GM10248 (cell line): ENCODE measurements at places on chromosomes 12 and 14.

DNA sequence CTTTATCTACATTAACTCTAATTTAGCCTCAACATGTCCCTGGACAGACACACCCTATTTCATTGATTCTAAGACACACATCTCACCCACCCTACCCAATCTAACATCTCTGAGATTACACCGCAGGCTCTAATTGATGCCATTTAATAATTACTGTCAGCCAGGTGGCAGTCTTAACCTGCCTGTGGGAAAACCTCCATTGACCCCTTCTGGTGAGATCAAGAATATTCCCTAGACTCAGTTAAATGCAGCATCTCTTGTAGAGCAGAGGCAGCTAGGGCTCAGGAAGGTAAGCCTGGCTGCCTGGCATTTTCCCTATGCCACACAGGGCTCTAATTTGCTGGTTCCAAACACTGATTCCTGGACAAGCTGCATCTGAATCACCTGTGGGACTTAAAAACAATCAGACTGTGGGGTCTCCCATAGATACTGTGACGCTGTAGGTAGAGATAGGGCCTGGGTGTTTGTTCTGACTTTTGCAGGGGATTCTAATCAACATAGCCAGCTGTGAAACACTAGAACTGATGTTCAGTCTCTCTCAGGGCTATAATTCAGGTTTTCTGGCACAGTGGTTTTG, 14.3 kb downstream of the MCRS1 start:
- peak; percentile 67 for DNase-seq

DNA sequence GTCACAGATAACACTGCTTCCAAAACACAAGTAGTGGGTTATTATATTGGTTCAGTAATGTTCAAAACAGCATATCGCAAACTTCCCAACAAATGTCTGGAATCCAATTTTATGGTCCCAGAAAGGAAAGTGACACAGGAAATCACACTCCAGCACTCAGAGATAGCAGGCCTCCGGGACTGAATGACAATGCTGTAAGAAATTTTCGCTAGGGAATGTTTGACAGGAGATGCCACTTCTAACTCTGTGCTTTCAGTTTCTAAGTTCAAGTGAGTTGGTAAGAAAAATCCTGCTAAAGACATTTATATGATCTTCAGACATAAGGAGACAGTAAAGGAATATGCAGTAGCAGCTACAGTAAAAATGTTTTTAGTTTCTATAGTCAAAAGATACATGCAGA, 93.2 kb downstream of the SLC2A13 start:
- DNase-seq: no peak

DNA sequence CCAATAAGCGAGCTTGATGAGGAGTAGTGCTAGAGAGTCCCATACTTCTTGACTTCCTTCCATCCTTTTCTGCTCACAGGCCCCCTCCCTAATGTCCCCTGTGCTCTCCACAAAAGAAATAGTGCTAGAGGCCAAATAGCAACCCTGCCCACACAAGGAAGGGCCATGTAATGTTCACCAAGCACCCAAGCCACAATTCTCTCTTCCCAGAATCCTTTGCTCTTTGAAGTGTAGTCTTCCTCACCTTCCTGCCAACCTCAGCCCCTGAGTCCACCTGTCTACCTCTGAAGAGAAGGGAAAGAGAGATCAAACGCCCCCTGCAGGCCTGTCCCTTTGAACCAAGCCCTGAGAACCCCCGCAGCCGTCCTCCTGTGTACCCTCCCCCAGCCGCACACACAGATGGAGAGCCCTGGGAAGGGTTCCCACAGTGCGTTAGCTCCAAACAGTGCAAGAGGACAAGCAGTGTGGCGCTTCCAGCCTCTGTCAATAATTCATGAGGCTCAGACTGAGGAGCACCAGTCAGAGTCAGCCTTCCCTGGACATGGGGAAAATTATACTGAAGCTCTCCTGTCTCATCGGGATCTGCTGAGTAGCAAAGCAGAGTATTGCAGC, 1.9 kb upstream of the DHRS4 start:
- no peak for DNase-seq

GRCh38 chr12:119804011-119804641, 73.0 kb downstream of the CIT start:
- no peak for DNase-seq

DNA sequence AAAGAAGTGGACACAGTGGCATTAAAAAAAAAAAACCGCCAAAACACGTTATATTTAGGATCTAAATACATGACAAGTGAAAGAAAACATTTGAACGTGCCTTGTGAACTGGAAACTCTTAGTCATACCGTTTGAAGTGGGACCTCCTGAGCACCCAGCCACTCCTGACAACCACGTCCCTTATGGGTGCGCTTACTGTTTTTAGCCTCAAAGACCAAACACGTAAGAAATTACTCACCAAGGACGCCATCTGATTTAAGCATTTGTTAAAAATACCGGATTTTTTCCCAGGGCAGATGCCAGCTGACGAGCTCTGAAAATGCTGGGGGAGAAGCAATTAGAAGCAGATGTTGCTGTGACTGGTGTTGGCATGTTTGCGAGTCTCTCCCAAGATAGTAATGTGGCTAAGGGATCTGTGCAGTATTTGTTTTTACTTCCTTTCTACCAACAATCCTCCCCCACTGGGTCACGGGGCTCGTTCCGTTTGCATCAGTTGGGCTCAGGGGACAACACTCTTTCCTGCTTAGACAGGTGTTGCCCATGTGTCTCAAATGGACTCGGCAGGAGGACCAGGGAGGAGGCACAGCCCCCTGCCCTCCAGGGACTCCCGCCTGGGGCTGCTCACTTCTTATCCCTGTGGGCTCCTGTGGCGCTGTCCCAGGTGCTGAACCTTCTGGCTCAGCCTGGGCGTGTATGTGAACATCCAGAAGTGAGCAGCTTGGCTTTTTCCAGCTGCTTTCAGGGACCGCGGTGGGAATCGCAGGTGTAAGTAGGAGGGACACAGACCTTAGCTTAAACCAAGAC, 101.0 kb downstream of the BEGAIN start:
- DNase-seq: peak; percentile 77

DNA sequence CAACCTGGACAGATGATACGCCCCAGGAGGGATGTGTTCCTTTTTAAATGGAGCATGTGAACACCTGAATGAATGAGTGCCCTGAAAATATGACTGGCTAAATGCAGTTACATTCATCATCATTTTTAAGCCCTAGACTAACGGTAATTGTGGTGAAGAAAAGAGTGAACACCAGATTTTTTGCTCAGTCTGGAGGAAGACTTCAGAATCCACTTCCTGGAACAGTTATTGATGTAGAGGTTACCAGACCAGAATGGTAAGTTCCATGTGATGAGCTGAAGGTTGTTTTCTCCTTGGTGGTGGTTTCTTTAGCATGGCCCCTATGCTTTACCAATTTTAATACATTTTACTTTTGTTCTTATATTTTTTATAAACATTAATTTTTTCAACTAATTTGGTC, 29.3 kb downstream of the PIWIL1 start:
- no peak for DNase-seq

DNA sequence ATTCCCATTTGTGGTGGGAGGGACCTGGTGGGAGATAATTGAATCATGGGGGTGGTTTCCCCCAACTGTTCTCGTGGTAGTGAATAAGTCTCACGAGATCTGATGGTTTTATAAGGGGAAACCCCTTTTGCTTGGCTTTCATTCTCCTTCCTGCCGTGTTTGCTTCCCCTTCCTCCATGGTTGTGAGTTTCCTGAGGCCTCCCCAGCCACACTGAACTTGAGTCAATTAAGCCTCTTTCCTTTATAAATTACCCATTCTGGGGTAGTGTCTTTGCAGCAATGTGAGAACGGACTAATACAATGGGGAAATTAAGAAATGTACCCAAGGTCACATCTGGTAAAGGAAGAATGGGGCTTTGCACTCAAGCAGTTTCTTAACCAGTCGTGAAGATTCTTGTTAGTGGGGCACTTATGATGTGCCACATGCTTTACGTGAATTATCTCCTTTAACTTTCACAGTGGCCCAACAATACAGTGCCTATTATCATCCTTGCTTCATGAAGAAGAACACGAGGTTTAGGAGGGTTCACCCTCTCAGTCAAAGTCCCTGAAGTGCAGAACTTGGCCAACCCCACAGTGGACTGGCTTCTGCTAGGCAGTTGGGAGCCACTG, 234.3 kb downstream of the EFCAB11 start:
- DNase-seq: no peak

DNA sequence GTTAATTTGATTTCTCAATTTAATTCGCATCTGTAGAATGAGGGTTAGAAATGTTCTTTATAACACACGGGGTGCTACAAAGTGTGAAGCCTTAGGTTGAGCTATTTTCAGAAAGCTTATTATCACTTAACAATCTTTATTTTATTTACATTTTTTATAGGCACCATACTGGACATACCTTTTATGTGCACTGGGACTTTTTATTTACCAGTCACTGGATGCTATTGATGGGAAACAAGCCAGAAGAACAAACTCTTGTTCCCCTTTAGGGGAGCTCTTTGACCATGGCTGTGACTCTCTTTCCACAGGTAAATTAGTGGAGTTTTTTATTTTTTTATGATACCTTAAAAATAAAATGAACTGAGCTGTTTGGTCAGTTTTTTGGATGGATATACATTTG, 16.5 kb downstream of the CHPT1 start:
- no peak for DNase-seq

- DNase-seq: no peak
Measured at GRCh38 chr12:109440851-109441490, 36.1 kb downstream of the KCTD10 start.

GRCh38 chr12:39873065-39873464, 232.8 kb downstream of the SLC2A13 start:
- no peak for DNase-seq

GRCh38 chr12:27635349-27635972, 60.8 kb upstream of the REP15 start:
- DNase-seq: peak; percentile 20

DNA sequence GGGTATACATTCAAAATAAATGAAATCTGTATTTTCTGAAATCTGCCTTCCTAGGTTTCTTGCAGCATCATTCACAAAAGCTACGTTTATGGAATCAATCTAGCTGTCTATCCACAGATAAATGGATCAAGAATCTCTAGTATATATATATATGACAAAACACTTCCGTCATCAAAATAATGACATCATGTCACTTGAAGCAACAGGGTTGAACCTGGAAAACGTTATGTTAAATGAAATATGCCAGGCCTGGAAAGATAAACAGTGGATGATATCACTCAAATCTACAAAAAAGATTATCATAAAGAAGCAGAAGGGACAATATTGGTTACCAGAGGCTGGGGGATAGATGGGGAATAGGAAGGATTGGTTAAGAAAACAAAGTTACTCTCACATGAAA, 28.6 kb downstream of the ASCL4 start:
- no peak for DNase-seq

DNA sequence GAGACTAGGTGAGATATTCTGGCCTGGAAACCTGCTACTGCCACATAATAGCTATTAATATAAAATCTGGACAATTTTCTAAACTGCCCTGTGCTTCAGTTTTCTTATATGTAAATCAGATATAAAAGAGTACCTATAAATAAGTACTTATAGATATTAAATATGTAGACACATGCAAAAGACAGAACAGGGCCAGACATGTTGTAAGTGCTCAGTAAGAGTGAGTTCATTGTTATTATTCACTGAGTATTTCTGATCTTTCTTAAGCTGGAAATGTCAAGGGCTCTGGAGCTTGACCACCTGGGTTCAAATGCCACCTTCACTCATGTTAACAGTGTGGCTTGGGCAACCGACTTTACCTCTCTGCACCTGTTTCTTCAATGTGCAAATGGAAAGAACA, 179.8 kb downstream of the GALC start:
- DNase-seq: no peak

GRCh38 chr12:53244337-53244736, 12.3 kb upstream of the RARG start:
- DNase-seq: no peak

DNA sequence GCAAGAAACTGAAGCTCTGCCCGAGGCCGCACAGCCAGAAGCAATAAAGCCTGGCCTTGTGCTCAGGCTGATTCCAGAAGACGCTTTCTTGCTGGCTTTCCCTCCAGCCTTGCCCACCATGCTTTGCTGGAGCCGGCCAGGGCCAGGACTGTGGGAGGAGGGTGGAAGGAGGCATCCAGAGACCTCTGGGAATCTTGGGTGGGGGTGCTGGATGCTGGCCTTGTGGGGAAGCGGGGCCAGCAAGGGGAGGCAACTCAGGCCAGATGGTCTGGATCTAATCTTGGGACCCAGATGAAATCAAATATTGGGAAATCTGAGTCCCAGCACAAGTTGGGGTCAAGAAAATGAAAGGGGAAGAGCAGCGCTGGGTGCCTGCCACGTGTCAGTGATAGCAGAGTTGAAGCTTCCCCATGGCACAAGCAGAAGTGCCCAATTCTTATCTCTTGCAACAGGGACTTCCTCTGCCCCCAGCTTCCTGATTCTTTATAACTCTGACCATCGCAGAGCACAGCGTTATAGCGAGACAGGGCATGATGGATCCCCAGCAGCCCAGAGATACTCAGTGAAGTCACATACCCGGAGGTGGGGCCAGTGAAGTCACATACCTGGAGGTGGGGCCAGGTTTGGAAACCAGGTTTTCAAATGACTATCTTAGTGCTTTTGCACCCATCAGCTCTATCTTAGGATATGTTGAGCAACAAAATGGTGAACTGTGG, 6.4 kb upstream of the RABGGTA start:
- DNase-seq: no peak

- no peak for DNase-seq
Measured at GRCh38 chr12:128426511-128426910, 159.5 kb downstream of the TMEM132C start.

DNA sequence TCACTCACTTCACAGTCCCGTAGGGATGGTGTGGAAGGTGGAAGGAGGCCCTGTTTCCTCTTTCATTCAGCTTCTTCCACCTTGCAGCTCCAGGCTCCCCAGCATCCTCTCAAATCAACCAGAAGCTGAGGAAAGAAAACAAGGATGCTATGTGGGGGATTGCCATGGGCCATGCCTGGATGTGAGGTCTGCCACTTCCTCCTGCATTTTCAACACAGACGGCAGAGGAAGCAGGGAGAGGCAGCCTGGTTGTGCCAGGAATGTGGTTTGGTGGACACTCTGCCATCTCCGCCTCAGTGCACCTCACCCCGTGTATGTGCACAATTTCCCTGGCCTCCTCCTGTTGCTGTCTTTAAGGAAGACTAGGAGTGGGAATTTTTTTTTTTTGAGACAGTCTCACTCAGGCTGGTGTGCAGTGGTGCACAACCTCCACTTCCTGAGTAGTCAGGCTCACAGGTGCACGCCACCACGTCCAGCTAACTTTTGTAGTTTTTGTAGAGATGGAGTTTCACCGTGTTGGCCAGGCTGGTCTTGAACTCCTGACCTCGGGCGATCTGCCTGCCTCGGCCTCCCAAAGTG, 99.2 kb downstream of the SLC15A4 start:
- DNase-seq: no peak

- no peak for DNase-seq
Measured at GRCh38 chr12:13976028-13976584, 5.3 kb downstream of the GRIN2B start.

- DNase-seq: no peak
Measured at GRCh38 chr12:113693693-113694092, 222.0 kb upstream of the LHX5 start.

DNA sequence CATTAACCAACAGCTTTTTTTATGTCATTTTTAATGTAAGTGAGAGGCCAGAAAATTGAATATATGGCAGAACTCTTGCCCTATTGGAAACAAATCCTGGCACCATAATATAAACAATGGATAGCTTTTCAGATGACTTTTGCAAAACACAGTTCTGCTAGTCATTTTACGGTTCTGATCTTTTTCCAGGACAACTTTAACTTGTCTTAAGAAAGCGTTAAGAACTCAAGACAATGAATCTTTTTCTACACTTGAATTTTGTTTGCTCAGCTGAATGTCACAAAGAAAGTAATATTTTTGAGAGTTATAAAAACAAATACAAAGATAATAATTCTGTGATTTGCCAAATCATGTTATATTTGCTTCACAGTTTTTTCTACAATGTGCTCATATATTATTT, 13.2 kb downstream of the KERA start:
- DNase-seq: no peak

GRCh38 chr14:74476607-74477006, 16.5 kb downstream of the NPC2 start:
- no peak for DNase-seq
